ENCODE measurements at places on chromosomes 16 and 17.

DNA sequence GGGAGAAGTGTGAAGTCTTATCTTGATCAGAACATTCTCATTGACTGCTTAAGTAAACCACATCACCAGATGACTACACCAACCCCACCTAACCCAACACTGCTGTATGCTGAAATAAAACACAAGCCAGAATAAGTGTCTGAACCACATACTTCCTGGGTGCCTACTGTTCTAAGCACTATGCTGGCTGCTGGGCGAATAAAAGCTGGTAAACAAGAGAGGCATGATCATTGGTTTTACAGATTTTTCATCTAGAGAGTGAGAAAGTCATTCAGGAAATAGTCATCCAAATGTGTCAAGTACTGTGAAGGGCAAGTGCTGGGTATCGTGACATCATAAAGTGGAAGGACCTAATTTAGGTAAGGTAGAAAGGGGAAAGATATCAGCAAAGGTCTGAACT, 199.0 kb upstream of the SOX9 start:
- DNase-seq, result no peak

GRCh38 chr17:32625971-32626370, 139.2 kb downstream of the CDK5R1 start:
- no peak for DNase-seq

GRCh38 chr17:50161911-50162288, 3.9 kb upstream of the SGCA start:
- no peak for DNase-seq

- DNase-seq, result no peak
Measured at GRCh38 chr16:1283996-1284616, 25.3 kb upstream of the UBE2I start.

DNA sequence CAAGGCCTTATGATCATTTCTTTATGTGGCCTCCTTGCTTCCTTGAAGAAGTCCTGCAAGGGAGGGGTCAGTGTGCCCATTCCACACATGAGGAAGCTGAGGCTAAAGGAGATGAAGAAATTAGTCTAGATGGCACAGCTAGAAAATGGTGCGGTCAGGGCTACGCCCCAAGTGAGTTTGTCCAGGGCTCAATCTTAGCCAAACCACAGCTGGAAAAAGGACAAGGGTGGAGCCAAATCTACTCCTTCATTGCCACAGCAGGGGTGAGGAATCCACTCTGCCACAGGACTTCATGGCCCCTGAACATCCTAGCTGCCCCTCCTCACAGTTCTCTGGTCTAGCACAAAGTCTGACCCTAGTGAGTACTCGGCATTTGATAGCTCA, 16.2 kb downstream of the BEAN1 start:
- DNase-seq, result peak; percentile 59

GRCh38 chr16:82302042-82302727, 132.2 kb upstream of the MPHOSPH6 start:
- no peak for DNase-seq

DNA sequence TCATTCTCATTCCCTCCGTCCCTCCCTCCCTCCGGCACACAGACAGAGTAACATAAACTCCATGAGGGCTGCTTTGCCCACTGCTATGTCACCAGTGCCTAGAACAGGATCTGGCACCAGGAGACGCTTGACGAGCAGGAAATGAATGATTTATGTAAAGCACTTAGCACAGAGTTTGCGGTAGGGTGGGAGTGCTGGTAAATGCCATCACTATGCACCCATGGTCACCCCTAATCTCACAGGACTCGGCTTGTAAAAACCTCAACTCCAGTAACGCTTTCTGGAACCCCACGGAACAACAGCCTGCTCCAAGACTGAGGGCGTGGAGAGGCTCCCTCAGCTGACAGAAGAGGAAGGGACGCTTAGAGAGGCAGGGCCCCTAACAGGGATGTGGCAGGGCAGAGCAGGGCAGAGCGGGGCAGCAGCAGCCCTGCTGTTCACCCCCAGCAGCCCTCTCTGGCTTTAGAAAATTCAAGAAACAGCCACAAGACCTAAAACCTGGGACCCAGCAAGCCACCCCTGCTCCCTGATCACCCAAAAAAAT, 156.9 kb downstream of the C16orf78 start:
- no peak for DNase-seq

DNA sequence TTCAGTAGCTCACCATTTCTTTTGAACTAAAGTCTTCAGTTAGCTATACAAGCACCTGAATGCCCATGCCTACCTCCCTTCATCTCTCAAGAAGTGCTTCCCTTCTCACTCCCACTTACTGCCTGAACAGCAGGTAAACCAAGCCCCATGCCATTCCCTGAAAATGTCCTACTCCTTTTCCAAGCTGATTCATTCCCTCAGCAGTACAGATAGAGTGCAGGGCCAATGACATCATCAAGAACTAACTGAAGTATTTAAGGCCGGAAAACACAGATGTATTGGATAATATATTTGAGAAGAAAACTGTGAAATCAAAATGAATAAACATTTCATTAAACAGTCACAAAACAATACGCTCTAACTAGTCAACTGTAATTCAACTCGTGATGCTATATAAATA, 478.8 kb upstream of the CDH11 start:
- no peak for DNase-seq

DNA sequence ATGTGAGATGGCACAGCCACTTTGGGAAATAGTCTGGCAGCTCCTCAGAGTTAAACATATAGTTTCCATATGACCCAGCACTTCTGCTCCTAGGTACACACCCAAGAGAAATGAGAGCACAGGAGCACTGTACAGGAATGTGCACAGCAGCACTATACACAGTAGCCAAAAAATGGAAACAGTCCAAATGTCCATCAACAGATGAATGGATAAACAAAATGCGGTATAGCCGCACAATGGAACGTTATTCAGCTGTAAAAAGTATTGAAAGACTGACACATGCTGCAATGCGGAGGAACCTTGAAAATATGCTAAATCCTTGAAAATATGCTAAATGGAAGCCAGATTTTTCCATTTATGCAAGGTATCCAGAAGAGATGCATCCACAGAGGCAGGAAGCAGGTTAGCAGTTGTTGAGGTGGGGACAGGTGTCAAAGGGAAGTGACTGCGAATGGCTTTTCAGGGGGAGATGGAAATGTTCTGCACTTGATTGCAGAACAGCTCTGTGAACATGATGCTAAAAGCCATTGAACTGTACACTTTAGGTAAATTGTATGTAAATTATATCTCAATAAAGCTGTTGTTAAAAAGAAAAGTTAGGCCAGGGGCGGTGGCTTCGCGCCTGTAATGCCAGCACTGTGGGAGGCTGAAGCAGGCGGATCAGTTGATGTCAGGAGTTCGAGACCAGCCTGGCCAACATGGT, 80.7 kb downstream of the MPRIP start:
- no peak for DNase-seq

GRCh38 chr16:83031524-83031923, 404.8 kb downstream of the CDH13 start:
- DNase-seq, result no peak

- no peak for DNase-seq
Measured at GRCh38 chr17:78815696-78816095, 24.9 kb downstream of the USP36 start.

GRCh38 chr16:89156740-89157645, 14.6 kb upstream of the CDH15 start:
- DNase-seq, result no peak

DNA sequence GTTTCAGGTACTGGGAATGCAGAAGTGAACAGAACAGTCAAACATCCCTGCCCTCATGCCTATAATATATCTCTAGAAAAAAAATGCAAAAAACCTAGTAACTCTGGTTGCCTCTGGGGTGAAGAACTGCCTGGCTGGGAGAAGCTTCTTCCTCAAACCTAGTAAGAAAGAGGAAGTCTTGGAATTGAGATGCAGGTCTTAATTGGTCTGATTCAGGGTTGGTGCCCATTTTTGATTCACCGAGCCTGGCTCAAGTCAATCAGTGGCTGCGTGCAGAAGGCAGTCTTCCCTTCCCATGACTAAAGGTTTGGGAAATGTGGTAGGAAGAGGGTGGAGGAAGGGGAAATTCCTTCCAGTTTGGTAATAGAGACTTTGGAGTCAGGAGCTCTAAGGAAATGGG, 22.4 kb downstream of the CDRT15 start:
- DNase-seq, result no peak

DNA sequence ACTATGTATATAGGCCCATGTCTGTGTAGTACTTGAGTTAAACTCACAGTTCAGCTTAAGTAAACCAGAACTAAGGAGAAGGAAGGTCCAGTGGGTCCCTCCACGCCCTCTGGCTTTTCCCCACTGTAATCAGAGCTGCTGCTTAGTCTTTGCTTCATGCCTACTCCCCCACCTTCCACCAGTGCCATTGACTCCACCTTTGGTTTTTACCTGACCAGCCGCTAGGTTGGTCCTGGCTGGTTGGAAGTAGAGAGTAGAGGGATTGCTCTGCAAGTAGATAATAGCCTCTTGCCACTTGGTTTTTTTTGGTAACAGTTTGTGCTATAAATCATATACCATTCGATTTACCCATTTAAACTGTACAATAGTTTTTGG, 22.8 kb upstream of the PHKG2 start:
- no peak for DNase-seq

DNA sequence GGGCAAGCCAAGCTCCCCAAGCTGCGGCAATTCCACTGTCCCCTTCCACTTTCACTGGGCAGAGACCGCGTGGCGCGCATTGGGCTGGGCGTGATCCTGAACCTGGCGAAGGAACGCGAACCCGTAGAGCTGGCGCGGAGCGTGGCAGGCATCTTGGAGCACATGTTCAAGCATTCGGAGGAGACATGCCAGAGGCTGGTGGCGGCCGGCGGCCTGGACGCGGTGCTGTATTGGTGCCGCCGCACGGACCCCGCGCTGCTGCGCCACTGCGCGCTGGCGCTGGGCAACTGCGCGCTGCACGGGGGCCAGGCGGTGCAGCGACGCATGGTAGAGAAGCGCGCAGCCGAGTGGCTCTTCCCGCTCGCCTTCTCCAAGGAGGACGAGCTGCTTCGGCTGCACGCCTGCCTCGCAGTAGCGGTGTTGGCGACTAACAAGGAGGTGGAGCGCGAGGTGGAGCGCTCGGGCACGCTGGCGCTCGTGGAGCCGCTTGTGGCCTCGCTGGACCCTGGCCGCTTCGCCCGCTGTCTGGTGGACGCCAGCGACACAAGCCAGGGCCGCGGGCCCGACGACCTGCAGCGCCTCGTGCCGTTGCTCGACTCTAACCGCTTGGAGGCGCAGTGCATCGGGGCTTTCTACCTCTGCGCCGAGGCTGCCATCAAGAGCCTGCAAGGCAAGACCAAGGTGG, 9.8 kb downstream of the SARM1 start:
- no peak for DNase-seq

DNA sequence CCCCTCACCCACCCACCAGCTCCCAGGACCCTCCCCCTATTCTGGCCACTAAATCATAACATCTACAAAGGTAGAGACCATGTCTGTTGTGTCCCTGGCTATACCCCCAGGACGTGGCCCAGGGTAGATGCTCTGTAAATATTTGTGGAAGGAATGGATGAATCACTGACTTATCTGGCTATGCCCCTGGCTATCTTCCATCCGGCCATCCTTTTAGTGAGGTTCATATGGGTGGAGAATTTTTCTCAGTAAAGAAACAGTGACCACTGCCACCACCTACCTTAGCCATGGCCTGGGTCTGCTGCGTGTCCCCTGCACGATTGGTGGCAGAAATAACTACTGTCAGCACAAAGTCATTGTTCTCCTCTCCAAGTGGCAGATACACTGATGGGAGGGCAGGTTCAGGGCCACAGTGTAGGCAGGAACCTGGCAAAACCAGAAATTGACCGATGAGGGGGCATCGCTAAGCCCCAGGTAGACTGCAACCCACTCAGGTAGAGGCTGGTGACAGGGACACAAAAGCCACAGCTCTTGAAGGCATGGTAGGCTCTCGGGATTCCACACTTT, 63.1 kb upstream of the BCO1 start:
- DNase-seq, result peak; percentile 73

DNA sequence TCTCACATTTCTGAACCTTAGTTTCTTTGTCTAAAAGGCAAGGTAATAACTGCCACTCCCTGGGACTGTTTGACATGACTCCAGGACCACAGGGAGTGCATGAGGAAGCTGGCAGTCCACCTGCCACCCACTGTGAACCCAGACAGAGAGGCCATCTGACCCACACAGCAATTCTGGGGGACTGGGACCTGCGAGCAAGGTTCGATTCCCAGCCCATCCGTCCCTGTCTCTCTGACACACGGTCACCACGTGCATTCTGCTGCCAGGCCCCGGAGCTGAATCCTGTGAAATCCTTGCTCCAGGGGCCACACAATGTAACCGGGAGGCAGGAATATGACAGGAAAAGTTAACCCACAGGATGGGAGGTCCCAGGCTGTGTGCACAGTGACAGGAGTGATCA, 218.8 kb upstream of the FOXF1 start:
- no peak for DNase-seq

DNA sequence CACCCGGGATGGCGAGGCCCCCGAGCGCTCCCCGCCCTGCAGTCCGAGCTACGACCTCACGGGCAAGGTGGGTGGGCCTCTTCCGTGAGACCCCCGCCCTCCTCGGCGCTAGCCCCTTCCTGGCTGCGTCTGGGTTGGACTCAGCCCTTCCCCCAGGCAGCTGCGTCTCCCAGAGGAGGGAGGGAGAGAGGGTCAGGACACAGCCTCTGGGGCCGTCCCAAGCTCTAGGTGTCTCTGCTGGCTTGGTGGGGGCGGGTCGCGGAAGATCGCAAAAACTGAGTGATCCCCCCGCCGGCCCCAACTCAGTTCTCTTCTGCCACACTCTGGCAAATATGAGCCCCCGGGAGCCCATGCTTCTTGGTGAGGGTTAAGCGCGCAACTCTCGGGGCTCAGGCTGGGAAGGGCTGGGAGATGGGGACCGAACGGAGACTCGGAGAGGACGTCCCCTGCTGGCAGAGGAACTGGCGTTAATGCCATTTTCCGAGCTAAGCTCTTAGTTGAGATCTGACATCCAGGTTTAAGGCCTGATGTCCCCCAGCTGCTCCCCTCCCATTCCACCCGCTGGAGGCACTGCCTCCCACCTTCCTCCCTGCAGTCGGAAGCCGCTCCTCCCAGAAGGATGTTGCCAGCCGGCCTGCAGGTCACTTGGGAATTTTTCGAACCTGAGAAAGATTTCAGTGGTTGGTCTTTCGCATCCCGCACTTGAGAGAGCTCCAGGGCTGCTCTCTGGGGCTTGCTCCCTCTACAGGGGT, 419 bp downstream of the RAB37 start:
- DNase-seq, result no peak

- DNase-seq, result no peak
Measured at GRCh38 chr16:80580109-80580832, 39.5 kb downstream of the DYNLRB2 start.

DNA sequence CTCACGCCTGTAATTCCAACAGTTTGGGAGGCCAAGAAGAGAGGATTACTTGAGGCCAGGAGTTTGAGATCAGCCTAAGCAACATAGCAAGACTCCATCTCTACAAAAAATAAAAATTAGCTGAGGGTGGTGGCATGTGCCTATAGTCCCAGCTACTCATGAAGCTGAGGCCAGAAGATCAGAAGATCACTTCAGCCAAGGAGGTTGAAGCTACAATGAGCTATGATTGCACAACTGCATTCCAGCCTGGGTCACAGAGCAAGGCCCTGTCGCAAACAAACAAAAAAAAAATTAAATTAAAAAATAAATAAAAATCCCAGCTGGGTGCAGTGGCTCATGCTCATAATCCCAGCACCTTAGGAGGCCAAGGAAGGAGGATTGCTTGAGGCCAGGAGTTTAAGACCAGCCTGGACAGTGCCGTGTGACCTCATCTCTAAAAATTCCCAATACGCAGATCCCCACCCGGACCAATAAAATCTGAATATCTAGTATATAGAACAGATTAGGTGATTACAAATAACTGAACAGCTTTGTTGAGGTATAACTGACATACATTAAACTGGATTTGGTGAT, 18.2 kb upstream of the ATF7IP2 start:
- DNase-seq, result no peak

- DNase-seq, result no peak
Measured at GRCh38 chr16:65991149-65991701, 375.3 kb upstream of the CDH5 start.

- peak; percentile 71 for DNase-seq
Measured at GRCh38 chr17:3512505-3513171, 36.8 kb downstream of the ASPA start.
